ENCODE measurements at places on chromosomes 7 and 10.

- DNase-seq = peak; percentile 20
Measured at GRCh38 chr7:126606331-126606730, 646.4 kb downstream of the GRM8 start.

- DNase-seq = no peak
Measured at GRCh38 chr7:9125246-9125645, 691.8 kb downstream of the NXPH1 start.

GRCh38 chr7:44122529-44122928 is 819 bp downstream of the POLD2 start:
- DNase-seq = no peak

- no peak for DNase-seq
Measured at GRCh38 chr10:132905661-132906060, 36.7 kb downstream of the CFAP46 start.

DNA sequence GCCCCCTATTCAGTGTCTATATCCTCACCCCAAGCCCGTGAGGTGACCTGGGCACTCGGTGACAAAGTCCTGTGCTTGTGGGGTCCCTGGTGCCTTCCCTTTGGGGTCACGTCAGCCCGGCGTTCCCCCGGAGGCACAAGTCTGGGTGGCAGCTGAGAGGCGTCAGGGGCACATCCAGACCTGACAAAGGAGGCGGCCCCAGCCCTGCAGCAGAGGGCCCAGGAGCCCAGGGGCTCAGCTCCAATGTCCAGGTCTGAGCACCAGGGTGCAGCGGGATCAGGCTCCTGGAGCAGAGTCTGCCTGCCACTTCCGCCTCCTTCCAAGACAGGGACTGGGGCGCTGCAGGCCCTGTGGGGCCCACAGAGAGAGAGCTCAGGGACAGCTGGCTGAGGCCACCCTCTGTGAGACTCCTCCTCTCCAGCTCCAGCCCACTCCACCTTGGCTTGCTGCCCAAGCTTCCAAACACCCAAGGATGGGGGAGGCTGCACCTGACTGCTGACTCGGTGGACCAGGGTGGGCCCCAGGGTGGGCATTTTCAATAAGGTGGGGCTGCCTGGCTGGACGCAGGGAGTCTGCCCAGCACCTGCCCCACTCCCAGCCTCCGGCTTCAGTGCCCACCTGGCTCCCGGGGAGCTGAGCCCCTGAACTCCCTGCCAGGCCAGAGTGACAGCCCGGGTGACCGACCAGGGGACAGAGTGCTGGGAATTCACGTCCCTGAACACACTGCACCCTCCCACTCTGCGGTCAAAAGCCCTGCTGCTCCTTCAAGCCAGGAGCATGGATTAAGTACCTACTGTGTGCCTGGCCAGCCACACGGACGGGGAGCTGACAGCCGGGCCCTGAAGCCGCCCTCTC is 1.0 kb upstream of the KNDC1 start:
- no peak for DNase-seq

DNA sequence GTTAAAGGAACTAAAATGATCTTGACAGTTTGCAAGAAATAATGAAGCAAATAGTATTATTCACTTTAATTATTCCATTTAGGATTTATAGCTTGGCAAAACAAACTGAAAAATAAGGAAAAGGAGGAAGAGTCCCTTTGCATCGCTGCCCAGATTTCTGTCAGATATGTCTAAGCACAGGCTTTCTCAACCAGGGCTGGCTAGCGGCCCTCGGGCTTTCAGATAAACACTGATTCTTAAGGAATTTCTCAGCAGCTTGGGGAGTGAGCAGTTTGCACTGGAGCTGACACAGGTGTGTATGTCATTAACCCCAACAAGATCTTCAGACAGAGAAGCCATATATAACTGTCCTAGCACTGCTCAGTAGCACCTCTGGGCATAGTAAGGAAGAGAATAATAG is 47.9 kb upstream of the SEMA3D start:
- no peak for DNase-seq

All from NCI-H1092 treated with DMSO at 0.1 percent for 48 hours (cell line).